NCI-H2227 treated with DMSO at 0.1 percent for 48 hours (cell line): ENCODE measurements at places on chromosomes 2 and 18.

GRCh38 chr2:207286106-207286505 is 120.4 kb upstream of the KLF7 start:
- no peak for DNase-seq

GRCh38 chr2:181058378-181059269 is 78.2 kb downstream of the UBE2E3 start:
- DNase-seq: no peak

- DNase-seq: no peak
These were observed 120.5 kb downstream of the MYO5B start for GRCh38 chr18:50074404-50074803.

GRCh38 chr2:240397924-240398645 is 37.4 kb upstream of the GPC1 start:
- no peak for DNase-seq

DNA sequence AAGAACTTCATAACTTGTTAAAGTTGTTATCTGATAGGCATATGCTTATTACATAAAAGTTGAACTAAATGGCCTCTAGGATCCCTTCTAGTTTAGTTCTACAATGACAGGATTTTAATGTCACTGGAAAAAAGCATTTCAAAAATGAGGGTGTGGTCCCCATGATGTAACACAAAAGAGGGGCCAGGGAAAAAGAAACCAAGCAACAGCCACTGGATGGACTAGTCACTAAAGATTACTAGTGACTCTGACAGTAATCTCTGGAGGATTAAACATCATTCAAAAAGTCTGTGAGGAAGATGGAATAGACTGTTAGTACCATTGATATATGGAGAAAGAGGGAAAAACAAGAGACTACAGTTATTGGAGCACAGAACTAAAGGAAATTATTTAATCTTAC is 22.6 kb downstream of the SEPTIN10 start:
- no peak for DNase-seq

DNA sequence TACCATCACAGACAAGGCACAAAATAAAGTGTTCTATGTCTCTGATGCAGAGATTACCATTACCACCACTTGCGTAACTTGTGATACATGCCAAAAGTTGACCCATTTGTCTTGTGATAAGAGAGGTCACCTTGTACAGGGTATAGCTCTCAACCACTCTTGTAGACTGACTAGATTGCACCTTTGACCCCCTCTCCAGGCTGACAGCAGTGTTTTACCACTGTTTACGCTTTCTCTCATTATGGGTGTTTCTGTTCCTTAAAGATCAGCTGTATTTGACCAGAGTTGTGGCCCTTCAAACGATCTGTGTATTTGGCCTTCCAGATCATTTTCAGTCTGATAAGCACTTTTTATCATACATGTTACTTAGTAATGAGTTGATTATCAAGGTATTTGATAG is 215.7 kb upstream of the HNMT start:
- DNase-seq: no peak

DNA sequence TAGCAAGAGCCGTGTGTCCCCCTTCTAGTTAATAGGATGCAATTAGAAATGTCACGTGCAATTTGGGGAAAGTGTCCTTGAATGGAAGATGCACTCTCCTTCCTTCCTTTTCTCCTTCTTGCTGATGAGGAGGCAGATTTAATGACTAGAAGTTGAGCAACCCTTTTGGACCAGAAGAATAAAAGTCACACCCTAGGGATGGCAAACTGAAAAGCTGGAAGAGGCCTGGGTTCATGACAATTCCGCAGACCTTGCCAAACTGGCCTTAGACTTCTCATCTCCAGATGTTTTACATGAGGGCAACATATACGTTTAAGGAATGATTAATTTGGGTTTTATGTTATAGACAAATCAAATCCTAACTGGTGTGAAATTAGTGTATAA is 38.6 kb upstream of the NCOA1 start:
- DNase-seq: no peak

GRCh38 chr2:20590704-20591515 is 60.0 kb downstream of the HS1BP3 start:
- DNase-seq: no peak

DNA sequence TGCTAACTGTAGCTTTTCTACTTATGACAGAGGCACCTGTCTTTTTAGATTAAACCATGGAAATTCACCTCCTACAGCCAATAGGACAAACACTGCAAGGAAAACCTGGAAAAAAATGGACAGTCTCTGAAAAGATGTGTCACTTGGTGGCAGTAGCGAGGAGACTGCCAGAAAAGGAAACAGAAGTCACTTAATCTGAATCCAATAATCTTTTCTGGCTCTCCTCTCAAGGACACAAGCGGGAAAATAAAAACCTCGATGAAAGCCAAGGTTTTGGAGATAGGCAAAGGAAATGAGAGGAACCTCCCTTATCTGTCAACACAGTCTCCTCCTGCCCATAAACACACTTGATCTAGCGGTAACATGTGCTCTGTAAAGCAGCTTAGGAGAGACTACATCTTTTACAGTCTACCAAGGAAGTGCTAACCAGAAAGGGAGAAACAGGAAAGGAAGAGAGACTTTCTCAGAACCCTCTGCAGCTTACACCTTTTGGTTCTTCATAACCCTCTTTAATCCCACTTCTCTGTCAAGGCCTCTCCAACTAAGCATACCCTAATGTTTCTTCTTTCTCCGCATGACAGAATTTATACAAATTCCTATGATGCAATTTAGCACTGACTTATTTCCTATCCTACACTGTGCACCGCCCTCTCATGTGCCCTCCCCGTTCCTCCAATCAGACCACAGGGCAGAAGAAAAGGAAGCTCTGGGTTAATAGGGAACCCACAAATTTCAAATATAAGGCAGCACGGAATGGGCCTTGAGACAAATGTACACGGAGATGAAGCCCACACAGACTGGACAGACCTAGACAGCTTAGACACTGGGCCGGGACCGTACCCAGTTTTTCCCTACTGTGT is 52.8 kb downstream of the CLASP1 start:
- peak; percentile 57 for DNase-seq

- DNase-seq: peak; percentile 53
These were observed 112.2 kb downstream of the OSBPL6 start for GRCh38 chr2:178306352-178307073.
